ENCODE measurements at places on chromosomes 2 and 18.

- no peak for DNase-seq
Observed at GRCh38 chr2:69080071-69080470, 67.1 kb downstream of the ANTXR1 start.

- no peak for DNase-seq
Observed at GRCh38 chr2:219060821-219061791, at the start of gene IHH. Gene IHH (minus strand): TSS chr2:219060921. CDS start chr2:219060467, 454 bp downstream.

- no peak for DNase-seq
Observed at GRCh38 chr18:58113337-58113736, 69.3 kb downstream of the NEDD4L start.

DNA sequence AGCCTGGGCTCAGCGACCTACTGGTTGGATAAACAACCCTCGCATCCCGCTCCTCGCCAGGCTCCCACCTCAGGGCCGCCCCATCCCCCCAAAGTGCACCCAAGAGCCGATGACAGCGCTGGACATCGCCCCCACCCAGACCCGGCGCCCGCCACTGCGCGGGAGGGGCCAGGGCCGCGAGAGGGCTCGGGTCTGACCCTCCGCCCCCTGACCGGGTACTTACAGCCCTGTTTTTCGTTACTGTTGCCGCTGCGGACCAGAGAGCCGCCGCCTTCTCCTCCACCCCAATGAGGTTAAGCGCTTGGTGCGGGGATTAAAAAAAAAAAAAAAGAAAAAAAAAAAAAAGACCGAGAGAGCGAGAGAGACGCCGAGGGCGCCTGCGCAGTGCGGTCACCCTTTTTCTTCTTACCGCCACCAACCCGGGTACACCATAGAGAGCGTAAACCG is at the start of gene CLASP1:
CLASP1 (minus strand) TSS at position 314 of the 447 bp plus-strand sequence. CDS start 43,567 bp downstream, outside the sequence.
- peak; percentile 42 for DNase-seq

- DNase-seq, result no peak
Observed at GRCh38 chr18:36025025-36025424, 42.3 kb downstream of the RPRD1A start.

- DNase-seq, result no peak
Observed at GRCh38 chr2:102295566-102295965, 15.8 kb upstream of the IL1RL1 start.

- DNase-seq, result no peak
Observed at GRCh38 chr18:59455728-59456276, 96.7 kb upstream of the LMAN1 start.

- DNase-seq, result no peak
Observed at GRCh38 chr2:46909771-46910419, 5.7 kb downstream of the MCFD2 start.

DNA sequence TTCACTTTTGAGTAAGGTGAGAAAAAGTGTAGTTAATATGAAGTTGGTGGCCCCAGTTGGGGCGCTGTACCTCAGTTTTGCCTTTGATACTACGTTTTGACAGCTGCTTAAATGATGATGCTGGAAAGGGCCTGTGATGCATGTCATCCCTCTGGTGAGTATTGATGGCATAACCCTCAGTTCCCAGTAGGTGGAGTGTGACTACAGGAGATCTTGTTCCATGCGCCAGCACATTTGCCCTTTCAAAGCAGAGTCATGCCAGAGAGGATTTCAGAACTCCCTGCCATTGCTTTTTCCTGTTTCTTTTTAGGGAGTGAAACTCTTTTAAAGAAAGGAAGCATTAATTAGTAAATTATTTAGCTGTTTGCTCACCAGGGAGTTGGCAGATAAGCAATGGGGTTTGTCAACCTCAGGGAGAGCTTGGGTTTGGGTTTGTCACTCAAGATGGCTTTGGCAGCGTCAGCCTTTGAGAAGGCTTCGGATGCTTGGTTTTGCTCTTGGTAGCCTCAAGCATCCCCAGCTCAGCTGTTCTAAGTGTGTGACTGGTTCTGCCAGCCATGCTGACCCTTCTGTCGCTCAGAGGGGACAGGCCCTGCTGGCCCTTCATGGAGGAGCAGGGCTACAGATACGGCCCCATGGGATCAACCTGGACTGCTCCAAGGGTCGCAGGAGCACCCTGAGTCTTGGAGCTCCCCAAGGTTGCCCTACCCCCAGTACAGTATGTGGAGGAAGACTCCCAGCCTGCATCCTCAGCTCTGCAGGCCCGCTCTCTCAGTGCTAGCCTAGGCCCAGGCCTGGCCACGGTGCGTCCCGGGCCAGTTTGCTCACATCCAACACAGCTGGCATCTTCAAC is 29.1 kb downstream of the ARMC9 start:
- peak; percentile 23 for DNase-seq

- DNase-seq, result no peak
Observed at GRCh38 chr2:54704238-54704637, 19.2 kb upstream of the EML6 start.

GRCh38 chr2:19753818-19754217 is 148.0 kb downstream of the TTC32 start:
- DNase-seq, result no peak

GRCh38 chr2:60628026-60628425 is 74.6 kb upstream of the BCL11A start:
- DNase-seq, result no peak

- DNase-seq, result no peak
Observed at GRCh38 chr2:105258835-105259350, 17.4 kb downstream of the GPR45 start.

- DNase-seq, result no peak
Observed at GRCh38 chr2:27721335-27721734, 50.2 kb upstream of the MRPL33 start.

DNA sequence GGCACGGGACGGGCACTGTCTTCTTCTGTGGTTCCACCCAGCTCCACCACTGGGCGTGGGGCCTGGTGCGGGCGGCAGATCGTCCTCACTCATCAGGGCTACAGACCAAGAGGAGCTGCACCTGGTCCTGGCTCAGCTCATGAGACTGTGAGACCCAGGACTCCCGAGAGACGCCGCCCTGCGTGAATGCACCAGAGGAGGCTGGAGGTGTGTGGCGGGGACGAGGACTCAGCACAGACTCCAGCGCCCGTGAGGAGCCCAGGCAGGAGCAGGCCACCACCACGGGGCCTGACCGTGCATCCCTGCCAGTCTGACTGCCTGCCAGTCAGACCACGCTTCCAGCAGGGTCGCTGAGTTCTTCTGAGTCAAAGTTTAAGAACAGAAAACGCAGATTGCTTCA is 112.5 kb upstream of the SALL3 start:
- DNase-seq, result no peak

DNA sequence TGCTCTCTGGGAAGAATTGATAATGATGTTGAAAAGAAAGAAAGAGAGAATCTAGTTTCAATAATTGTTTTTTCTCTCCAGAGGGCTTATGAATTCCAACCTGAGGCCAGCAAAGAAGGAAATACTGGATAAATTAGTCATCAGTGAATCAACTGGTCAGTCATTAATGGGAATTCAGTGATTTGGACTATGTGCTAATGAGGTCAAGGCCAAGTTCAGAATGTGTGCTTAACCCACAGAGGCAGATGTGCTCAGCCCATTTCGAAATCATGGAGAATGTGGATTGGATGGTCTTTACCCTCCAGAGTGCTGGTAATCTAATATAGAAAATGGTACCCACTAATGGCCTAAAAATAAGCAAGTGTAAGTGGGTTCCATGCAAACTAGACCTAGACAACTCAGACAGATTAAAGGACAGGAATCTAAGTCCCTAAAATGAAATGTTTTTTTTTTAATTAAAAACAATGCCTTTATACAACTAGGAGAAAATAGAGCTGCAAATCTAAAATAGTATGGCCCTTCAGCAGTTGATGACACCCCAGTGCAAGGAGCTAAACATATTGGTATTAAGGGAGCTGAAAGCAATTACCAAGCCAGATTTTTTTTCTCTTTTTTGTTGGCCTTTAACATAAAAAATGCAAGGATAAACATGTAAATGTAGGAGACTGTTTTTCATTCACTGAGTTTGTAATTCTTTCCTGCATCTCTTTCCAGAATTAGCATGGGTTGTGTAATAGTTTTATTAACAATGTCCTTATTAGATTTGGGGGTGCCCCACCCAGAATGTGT is 296.9 kb downstream of the SATB2 start:
- DNase-seq, result no peak

DNA sequence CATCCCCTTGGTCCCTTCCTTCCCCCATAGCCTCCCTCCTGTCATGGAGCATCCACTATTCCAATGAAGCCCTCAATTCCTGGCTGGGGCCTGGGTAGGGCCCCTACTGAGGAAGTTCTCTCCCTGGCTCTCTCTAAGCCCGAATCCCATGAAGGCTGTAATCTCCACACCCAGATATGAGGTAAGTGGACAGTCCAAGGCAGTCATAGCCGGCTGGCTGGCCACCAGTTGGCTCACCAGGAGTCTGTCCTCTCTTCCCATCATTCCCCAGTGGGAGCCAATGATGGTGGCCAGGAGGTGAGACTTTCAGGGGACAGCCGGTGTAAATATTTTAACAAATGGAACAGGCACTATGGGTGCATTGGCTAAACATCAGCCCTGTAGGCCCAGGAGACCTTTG is 6.8 kb upstream of the TAF1B start:
- DNase-seq, result no peak

- no peak for DNase-seq
Observed at GRCh38 chr18:59907660-59908059, 7.9 kb downstream of the PMAIP1 start.

- no peak for DNase-seq
Observed at GRCh38 chr2:231769170-231770136, 11.6 kb downstream of the PDE6D start.

DNA sequence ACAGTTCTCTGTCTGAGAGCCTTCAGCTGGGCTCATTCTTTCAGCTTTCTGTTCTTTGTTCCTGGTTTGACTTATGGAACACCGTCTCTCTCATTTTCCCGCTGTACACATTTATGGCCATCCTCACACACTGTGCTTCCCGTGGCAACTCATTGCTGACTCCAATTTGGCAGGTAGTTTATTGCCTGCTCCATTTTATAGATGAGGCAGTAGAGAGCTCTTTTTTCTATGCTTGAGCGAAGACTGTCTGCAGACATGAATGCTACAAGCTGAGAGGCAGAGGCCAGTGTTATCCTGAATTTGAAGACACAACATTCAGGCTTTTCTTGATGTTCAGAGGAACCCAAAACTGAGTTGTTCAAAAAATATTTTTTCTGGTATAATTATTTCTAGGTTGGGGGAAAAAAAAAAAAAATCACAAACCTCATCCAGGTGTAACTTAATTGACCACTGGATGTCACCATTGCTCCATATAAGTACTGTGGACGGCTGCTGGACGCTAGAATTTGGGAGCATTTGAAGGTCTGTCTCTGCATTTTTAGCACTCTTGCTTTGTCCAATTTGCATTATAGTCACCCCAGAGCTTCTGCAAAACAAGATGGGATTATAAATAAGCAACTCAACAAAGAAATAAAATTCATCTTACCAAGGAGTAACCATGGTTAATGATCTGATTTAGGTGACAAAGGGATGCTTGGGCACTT is 83.5 kb downstream of the HRH4 start:
- no peak for DNase-seq

- DNase-seq, result no peak
Observed at GRCh38 chr18:11293794-11294193, 144.4 kb upstream of the PIEZO2 start.

- no peak for DNase-seq
Observed at GRCh38 chr2:97750017-97750416, 36.6 kb downstream of the ZAP70 start.

DNA sequence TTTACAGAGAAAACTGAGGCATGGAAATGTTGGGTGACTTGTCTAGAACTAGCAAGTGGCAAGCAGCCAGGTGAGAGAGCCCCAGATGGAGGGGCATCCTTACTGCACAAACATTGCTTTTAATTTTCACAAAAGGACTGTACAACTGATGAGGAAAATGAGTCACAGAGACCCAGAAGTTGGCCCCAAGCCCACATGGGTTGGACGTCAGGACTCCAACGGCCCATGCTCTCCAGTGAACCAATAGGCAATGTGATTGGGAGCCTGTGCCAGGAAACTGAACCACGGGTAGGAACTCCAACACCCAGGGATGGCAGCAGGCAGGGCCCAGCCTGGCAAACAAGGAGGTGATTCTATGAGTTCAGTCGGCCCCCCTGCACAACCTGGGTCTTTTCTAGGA is 50.8 kb downstream of the PID1 start:
- DNase-seq, result no peak

DNA sequence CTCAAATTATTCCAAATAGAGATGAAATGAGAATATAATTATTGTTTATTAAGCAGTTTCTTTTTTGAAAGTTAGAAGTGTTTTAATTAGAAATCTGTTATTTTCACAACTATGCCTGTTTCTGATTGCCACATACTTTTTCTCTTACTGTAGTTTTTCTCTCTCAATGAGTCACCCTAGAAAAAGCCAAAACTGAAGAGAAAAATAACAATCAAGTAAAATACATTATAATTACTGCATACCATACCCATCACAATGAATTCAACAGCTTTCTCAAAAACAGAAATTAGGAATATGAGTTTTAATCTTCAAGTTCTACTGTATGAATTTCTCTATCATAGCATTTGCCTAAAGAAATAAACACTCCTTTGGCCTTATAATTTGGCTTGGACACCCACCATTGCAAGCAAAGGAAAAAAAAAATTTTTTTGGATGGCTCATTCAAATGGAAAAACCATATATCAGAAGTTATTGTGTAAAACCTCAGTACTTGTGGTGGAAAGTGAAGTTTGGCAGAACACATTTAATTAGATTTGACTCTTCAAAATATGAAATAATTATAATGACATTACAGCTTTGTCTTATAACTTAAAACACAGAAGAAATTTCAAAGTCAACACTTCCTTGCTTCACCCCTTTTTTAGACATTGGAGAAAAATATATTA is 138.5 kb downstream of the DYM start:
- no peak for DNase-seq

DNA sequence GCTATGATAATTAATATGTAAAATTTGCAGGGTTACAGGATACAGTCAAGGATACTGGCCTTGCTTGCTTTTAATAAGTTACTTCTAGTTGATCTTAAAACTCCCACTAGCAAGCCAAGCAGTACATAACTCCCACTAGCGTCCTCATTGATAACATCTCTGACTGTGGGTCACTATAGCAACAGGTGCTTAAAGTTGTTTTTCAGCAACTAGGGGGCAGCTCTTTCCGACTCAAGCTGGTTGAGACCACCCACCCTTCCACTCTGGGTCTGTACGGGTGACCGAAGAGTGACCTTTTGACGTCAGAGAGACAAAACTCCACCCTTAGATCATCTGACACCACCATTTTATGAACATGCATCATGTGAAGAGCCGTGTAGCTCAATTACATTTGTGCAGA is 208.6 kb downstream of the MYO1B start:
- DNase-seq, result no peak

GRCh38 chr2:40353231-40353630 is 98.7 kb downstream of the SLC8A1 start:
- no peak for DNase-seq

- DNase-seq, result no peak
Observed at GRCh38 chr18:42163321-42163720, 208.3 kb downstream of the PIK3C3 start.

- DNase-seq, result no peak
Observed at GRCh38 chr2:124347209-124347608, 322.1 kb downstream of the CNTNAP5 start.

- no peak for DNase-seq
Observed at GRCh38 chr2:177598326-177599138, 206.0 kb downstream of the AGPS start.

GRCh38 chr2:111117598-111118480 is 2.9 kb upstream of the BCL2L11 start:
- DNase-seq, result no peak
